ENCODE measurements at places on chromosomes 5 and 9.
A peak's percentile ranks its signal among the peaks of the same experiment; 100 is the strongest.

- no peak for DNase-seq
These were observed 43.1 kb downstream of the TNFAIP8 start for GRCh38 chr5:119398727-119399466.

GRCh38 chr9:124517600-124517999, 10.4 kb upstream of the NR5A1 start:
- no peak for DNase-seq

DNA sequence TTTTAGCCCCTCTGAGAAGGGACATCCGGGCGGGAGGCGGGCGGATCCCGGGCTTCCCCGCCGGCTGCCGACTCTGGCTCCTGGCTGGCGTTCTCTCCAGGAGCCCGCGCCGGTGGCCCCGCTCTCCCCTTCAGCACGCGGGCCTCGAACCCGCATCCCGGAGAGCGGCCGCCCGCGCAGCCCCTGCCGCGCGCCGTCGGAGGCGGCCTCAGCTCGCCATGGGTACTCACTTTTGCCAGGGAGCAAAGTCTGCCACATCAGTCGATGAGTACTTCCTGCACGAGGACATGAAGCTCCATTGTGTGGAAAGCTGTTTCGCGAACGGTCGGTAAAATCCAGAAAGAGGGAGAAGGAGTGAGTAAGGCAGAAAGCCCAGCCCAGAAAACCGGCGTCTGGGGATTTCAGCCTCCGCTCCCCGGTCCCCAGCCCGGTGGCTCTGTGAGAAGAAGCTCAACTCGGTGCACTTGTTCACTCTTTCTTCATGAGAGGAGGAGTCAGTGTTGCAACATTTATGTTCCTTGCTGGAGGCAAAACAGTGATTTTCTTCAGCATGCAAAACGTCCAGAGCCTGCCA, at the start of gene PRLR:
Gene PRLR, minus strand, starts transcription at position 450 of the 574 bp plus-strand sequence. CDS start 140,867 bp downstream, outside the sequence.
- no peak for DNase-seq

- DNase-seq = no peak
These were observed 39.2 kb upstream of the NEK6 start for GRCh38 chr9:124218438-124218982.

- no peak for DNase-seq
These were observed 13.2 kb downstream of the MRPL41 start for GRCh38 chr9:137564817-137565411.

DNA sequence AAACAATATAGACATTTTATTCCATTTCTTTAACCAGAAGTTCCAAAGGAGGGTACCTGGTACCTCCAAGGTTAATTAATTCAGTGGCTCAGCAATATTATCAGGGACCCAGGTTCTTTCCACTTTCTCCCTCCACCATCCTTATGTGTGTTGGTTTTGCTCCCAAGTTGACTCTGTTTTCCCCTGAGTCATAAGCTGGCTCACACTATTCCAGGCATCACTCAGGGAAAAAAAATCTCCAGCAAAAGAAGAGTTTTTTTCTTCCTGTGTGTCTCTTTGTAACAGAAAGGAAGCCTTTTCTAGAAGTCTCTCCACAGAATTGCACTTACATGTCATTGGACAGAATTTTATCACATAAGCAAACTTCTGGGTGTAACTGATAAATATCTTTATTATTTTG, 31.2 kb upstream of the GALNT10 start:
- no peak for DNase-seq

DNA sequence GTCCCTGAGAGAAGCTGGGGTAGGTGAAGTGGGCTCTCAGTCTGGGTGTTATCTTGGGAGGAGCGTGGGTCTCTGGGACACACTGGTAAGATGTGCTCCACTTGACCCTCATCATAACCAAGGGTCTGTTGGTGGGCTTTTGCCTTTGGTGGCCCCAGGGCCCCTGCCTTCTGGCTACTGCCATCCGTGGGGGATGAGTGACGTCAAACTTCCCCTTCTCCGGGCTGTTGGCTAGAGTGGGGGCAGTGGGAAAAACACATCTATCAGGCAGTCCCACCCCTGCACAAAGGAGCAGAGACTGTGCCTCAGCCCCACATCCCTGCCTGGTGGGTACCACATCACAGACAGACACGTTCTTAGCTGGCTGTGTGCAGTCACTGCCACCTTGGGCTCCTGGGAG, 35.1 kb downstream of the GADD45G start:
- no peak for DNase-seq

GRCh38 chr9:121835587-121836365, 184.3 kb downstream of the DAB2IP start:
- no peak for DNase-seq

DNA sequence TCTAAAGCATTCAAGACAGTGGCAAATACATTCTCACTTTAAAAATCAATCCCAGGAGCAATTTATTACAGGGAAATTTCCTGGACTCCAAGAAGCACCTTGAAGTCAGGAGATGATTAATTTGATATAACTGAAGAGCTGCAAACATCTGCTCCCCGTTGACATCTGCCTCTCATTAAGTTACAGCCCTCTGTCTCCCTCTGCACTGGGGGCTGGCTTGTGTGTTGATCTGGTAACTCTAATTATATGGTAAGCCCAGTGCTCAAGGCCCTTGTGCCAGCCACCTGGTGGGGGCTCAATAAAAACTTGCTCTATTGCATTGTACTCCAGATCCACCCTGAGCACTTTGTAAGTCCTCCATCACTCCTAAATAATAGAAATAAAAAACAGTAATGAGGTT, 131.1 kb upstream of the ZNF462 start:
- DNase-seq = no peak

GRCh38 chr5:79595086-79595485, 17.2 kb upstream of the TENT2 start:
- DNase-seq = no peak

GRCh38 chr5:164336276-164336675, 830.9 kb downstream of the MAT2B start:
- no peak for DNase-seq

- DNase-seq = no peak
These were observed 19.1 kb upstream of the ZFAND5 start for GRCh38 chr9:72383978-72384709.

DNA sequence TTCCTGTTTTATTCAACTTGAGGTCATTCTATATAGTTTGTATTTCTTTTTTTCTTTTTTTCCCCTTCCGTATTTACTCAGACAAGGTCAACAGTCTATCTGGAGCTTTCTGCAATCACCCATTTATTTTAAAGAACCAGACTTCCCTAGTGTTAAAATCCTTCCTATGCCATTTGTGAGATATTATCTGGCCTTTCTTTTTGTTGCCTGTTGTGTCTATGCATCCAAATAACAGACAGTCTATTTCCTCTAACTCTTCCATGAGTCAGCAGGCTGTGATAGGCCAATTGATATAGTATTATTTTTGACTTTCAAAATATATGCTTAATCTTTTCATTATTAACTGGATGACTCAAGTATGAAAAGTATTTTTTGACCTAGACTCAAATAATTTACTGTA, 291.2 kb upstream of the PTPRD start:
- DNase-seq = no peak

GRCh38 chr5:62521319-62521718, 57.3 kb upstream of the LRRC70 start:
- no peak for DNase-seq

DNA sequence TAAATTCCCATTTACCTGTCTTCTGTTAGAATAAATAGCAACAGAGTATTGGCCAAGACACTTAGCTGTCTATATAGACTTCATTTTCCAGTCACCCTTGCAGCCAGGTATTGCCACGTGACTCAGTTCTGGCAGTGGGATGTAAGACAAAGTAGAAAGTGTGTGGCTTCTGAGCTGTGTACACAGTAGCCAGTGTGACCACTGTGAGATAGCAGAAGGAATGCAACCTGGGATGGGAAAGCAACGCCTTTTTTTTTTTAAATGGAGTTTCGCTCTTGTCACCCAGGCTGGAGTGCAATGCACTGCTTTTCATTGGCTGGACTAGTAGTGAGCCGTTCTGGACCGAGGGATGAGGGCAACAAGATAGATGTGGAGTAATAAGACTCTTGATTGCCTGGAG, 64.5 kb upstream of the UBTD2 start:
- DNase-seq = no peak

DNA sequence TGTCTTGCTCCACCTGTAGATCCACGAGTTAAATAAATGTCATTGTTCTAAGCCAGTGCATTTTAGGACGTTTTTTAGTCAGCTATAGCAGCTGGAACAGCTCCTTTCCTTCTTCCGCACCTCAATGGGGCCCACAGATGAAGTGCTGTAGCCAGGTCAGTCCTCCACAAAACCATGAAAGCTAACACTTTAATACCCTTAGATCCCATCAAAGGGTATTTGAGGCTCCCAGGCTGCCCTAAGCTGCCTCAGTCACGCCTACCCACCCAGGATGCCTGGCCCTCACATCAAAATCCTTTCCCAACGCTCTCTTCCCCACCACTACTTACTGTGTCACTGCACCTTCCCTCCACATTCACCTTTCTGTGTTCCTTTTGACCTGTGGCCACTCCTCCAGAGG, 44.1 kb upstream of the ACO1 start:
- DNase-seq = no peak

DNA sequence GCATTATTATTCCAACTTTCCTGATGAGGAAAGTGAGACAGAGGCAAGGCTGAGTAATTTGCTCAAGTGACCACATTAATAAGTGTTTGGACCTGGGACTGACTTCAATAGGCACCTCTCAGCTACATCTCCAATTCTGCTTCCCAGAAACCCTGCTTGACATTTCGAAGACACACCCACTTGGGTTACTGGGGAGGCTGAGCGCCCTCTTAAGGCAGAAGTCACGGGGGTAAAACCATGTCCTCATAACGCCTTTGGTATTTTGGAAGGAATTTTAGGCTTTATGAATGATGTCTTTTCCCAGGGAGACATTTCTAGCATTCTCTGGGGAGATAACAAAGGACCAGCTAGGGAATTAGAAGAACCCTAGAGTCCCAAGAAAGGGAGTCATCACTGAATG, 53.3 kb downstream of the TRPC7 start:
- DNase-seq = no peak

DNA sequence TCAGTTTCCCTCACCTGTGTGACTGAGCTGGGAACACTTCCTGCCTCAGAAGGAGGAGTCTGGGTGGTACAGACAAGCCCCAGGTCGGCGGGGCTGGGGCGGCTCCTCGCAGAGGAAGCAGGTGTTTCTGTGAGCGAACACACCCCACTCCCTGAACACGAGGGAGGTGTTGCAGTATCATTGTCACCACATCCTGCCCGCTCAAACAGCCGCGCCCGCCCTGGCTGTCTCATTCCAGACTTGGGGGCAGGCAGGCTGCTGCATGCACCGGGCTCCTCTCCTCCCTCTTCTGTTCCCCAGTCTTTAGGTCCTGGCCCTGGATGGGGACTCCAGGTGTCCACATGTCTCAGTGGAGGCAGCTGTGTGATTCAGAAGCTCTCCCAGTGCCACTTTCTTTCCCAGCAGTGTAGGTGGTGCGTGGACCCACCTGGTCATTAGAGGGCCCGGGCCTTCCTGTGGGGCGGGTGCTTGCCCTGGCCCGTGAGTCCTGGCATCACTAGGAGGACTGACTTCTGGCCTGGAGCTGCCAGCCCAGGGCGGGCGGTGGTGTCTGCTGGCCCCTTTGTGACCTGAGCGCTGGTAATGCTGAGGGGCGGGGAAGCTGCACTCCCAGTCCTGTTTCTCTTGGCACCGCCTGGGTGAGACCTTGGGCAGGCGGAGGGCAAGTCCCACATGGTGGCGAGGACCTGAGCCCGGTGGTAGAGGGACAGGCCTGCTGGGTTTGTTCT, 18.3 kb upstream of the PHYHD1 start:
- DNase-seq = peak; percentile 70

GRCh38 chr9:105243015-105243686, 1.3 kb upstream of the SLC44A1 start:
- DNase-seq = no peak

GRCh38 chr5:135600152-135600570, 21.4 kb upstream of the CXCL14 start:
- DNase-seq = no peak

DNA sequence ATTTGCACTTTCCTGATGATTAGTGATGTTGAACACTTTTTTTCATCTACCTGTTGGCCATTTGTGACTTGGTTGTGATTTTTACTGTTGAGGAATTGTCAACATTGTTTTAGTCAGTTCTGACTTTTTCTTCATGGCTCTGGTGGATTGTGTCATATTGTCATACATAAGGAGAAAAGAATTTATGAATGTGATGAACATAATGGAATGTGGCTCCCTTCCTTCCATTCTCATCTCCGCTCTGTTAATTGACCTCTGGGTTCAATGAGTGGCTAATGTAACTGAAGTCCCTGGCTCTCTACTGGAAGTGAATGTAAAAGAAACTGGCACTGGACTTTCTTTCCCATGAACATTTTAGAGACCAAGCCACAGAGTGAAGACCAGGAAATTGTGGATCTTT, 49.2 kb downstream of the KIAA1958 start:
- DNase-seq = no peak

GRCh38 chr5:180084638-180085561, 13.3 kb upstream of the RNF130 start:
- no peak for DNase-seq

DNA sequence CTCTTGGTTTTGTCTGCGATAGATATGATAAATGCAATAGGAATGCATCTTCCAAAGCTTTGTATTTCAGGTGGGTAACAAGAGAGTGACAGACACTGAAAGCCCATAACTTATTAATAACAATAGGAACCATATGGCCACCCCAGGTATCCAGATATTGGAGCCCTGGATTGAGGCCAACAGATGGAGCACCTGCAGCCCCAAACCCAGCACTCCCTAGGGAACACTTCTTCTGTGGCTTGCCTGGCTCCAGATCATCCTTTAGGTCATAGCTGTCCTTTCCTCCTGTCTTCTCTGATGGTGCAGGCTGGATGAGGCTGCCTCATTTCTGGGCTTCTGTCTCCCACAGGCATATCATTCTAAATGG, 5.0 kb upstream of the IL3 start:
- DNase-seq = no peak

- DNase-seq = no peak
These were observed 127.7 kb upstream of the BASP1 start for GRCh38 chr5:17089690-17090089.

DNA sequence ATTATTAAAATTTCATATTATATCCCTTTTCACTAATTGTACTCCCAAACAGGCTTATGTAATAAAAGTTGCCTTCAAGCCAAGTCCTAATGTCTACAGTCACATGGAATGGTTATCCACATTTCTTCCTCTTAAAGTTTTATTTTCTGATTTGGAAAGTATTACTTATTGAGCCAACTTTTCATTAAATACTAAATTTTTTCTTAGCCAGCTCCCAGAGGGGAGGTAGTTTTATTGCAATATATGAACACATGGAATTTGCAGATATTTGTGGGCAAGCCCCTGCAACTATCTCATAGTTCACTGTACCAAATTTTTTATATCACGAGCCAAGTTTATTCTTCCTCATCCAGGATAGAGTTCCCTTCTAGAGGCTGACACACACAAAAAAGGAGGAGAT, 332.8 kb upstream of the PTGER4 start:
- no peak for DNase-seq

GRCh38 chr5:95484421-95484820, 70.4 kb downstream of the SKIC3 start:
- DNase-seq = no peak

DNA sequence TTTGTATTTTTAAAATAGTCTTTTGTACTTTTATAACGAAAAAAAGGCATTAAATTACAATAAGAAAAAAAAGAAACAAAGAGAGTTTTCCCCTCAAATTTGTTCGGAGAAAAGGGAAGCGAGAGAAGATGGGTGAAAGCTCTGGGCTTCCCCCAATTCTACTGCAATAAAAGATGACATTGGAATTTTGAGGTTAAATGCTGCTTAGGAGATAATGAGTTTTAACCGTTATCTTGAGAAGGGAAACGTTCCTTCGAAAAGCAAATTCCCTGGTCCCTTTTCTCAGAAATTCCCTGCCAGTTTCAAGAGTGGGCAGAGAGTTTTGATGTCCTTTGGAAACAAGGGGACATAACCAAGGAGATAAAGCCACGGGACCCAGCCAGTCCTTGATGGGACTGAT, 18.4 kb upstream of the ERGIC1 start:
- DNase-seq = no peak

GRCh38 chr9:115202181-115202580, 84.2 kb upstream of the TNC start:
- DNase-seq = no peak
